CD8-positive, alpha-beta memory T cell (primary cell): ENCODE measurements at places on chromosomes 3 and 15.

DNA sequence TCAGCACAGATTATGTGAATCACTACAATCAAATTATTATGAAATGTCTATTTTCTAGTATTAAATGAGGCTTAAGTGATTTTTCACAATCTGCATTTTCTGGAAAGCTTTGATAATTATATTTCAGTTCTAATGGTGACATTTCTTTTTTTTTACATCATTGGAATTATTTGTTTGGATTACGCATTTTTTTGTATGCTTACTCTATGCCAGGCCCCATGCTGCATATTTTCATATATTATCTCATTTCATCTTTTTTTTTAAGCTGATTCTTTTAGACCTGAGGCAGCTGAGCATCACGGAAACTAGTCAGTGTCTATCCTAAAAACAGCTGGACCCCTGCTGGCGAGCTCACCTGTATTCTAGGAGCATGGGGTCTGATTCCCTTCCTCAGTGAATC lies 31.1 kb downstream of the SLCO3A1 start:
- no peak for DNase-seq

DNA sequence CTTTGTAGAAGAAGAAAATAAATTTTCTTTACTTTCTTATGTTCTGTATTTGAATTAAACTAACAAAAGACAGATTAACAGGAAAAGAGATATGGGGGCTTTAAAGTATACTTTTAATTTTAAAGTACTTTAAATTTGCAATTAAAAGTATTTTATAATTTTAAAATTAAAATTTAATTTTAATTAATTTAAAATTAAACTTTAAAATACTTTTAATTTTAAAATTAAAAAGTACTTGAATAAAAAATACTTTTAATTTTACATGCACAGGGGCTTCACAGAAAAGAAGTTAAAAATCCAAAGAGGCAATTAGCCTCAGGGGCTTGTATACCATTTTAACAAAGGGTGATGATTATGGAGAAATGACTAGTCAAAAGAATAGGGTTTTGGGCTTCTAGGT lies 420.5 kb upstream of the TGFBR2 start:
- no peak for DNase-seq

GRCh38 chr3:128335621-128336296 lies 130.9 kb downstream of the DNAJB8 start:
- no peak for DNase-seq

DNA sequence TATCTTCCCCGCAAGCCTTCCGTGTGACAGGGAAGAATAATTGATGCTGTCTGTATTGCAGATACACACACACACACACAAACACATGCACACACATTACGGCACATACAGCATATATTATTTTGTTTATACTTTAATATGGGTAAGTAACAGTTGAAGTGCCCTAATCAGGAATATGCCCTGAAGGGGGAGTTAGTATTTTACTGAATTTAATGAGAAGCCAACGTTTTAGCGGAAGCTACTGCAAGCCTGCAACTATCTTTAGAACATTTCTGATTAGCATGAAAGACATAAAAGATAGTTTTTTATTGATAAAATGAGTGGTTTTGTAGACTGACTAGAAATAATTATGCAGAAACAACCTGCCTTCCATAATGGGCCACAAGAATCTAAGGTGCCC lies 296.6 kb upstream of the SLCO3A1 start:
- no peak for DNase-seq

- DNase-seq: no peak
Observed at GRCh38 chr3:172518929-172519640, 4.1 kb downstream of the TNFSF10 start.

- no peak for DNase-seq
Observed at GRCh38 chr3:100953103-100953502, 40.1 kb downstream of the ABI3BP start.

DNA sequence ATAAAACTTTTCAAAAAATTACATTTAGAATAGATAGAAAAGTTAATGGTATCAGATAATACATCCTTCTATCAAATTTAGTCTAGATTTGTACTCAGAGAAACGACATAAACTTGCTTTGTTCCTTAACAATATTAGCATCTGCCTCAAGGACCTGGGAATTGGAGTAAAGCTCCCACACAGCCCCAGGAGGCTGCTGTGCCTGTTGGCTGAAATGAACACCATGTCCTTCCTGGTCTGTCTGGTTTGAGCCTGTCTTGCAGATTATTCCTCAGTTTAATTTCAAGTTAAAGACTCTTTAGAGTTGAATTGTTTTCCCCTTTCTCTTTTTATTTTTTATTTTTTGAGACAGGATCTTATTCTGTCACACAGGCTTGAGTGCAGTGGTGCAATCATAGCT lies 19.4 kb downstream of the GNB5 start:
- DNase-seq: no peak

DNA sequence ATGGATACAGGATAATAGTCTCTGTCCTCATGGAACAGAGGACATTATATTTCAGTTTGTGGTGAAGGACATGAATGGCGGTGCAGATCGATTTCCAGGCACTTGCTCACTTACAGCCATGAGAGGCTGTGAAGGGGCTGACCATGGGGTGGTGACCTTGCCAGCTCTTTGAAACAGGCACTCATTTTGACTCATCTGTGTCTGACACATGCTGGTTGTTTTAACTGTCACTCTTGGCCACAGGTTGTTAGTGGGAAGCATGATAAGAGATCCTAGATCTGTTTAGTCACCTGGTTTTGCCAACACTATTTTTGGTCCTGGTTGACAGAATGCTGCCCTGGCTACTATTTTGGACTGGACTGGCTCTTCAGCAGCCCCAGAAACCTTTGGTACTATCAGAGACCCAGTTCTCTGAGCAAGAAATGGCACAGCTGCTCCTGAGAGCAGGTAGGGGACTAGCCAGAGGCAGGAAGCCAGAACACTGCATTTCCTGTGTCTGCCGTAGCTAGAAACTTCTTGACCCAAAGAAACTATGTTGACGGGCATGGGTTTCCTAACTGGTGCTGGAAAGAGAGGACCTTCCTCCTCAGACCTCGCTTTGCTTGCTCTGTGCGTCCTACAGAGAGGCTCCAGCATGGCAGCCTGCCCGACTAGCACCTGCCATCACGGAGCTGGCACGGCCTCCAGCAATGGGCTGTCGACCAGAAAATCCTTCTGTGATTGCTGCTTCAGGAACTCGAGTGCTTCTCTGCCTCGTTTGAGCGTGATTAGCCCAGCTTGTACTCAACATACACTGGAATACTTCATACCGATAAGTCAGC lies 6.3 kb downstream of the PXYLP1 start:
- DNase-seq: no peak

DNA sequence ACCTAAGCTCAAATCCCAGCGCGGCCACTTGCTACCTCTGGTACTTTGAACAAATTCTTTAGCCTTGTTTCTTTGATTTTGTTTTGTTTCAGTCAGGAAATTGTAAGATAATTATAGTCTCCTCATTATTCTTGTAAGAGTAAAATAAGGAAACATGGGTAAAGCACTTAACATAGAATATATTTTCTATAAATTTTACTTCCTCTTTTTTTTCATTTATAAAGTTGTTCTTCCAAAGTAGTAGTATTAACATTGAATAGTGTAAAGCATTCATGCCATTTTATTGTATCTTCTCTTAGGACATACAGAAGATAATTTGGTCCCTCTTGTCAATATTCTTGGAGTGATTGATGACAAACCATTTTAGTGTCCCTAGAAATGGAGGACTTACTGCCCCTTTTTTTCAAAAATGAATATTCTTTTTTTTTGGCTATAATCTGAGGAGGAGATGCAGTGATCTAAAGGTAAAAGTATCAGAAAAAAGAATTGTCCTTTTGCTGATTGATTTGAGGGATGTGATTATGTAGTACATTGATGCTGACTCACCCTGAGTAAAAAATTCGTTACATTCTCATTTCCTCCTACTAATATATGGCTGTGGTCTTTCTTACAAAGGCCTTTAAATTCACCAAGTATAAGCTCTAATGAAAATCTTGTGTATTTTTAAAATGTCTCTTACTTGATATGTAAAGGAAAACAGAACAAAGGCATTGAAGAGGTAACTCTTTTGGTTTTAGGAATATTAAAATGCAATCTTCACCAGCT lies 51.0 kb downstream of the ALCAM start:
- no peak for DNase-seq

GRCh38 chr15:55530861-55531313 lies 22.9 kb upstream of the DNAAF4 start:
- no peak for DNase-seq

DNA sequence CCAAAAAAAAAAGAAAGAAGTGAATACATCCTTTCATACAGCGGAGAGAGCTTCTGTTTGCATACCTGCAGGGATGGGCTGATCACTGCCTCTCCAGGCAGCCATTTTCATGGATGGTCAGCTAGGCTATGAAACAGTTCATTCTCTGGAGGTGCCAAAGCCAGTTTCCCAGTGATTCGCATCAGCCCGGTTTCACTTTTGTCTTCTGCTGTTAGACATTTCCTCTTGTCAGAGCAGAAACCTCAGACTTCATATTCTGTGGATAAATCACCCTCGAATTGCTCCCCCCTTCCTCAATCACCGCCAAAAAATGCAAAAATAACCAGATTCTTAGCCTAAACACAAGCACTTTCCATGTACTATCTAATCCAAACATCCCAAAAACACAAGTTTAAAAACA lies 225.6 kb downstream of the ADAMTS9 start:
- no peak for DNase-seq

- peak; percentile 80 for DNase-seq
Observed at GRCh38 chr3:196712514-196713413, 587 bp downstream of the PIGX start.

- no peak for DNase-seq
Observed at GRCh38 chr3:191356631-191357439, 26.5 kb upstream of the UTS2B start.

GRCh38 chr3:153257673-153258351 lies 95.8 kb downstream of the RAP2B start:
- DNase-seq: no peak

GRCh38 chr3:24343084-24343783 lies 151.4 kb downstream of the THRB start:
- no peak for DNase-seq

DNA sequence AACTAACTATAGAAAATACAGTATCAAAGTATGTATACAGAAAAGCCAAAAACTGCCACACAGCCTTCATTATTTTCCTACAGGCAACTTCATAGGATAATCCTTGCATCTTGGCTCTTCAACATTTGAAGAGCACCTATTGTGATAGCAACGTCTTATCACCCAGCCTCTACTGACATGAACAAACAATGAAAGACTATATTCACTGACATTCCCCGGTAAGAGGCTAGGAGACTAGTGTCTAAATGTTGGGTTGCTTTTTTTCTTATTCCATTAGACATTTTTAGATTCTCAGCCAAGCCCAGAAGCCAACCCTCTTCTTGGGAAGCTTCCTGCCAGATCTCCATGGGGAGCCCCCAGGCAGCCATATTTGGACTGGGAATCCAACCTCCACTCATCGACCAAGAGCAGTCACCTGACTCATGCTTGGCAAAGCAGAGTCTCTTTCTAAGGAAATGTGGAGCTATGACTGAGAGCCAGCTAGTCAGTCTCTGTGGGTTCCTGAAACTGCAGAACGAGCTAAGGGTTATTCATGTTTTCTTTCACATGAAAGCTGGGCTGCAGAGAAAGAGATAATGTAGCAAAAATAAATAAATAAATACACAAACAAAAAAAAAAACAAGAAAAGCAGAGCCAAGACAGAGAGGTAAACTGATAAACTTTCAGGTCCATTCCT lies 227.5 kb downstream of the MAGI1 start:
- no peak for DNase-seq

- no peak for DNase-seq
Observed at GRCh38 chr3:10142707-10143560, 1.4 kb downstream of the VHL start.

DNA sequence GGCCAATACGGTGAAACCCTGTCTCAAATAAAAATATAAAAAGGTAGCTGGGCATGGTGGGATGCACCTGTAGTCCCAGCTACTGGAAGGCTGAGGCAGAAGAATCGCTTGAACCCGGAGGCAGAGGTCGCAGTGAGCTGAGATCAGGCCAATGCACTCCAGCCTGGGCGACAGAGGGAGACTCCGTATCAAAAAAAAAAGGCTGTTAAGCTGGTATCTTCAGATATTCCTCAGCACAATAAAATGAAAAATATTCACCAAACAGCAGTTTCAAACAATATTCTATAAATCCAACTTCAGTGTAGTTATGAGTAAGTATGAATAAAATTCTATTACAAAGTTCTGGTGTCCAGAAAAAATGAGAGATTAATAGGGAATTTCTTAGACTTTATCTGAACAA lies 14.2 kb downstream of the DENND4A start:
- no peak for DNase-seq

DNA sequence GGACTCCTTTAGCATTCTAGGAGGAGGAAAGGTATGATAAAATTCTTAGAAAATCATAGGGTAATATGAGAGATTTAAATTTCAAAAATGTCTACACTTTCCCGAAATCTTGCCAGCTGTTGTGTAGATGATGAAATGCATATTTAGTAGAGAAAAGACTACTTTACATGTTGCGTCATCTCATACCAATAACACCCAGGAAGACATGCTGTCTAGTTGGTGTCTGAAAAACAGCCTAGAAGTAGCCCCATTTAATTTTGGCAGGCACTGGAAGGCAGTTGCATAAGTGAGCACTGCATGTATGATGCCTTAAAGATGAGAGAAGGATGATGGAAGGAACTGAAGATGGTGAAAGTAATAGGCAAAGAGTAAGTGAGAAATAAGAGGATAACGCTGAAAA lies 310.5 kb upstream of the TPM1 start:
- no peak for DNase-seq

- no peak for DNase-seq
Observed at GRCh38 chr3:54578417-54578816, 349.4 kb downstream of the LRTM1 start.

DNA sequence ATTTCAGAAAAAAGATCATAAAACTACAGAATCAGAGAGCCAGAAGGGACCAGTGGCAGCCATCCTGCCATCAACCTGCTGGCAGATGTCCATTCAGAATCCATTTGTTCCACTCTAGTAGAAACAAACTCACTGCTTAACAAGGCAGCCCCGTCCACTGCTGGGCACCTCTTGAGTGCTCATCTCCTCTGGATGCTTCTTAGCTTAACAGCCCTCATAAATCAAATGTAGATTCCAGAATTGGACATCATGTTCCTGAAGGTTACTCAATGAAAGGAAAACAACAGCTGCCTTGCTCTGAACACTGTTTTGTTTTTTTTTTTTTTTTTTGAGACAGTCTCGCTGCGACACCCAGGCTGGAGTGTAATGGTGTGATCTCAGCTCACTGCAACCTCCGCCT lies 37.3 kb downstream of the ABCC5 start:
- no peak for DNase-seq

DNA sequence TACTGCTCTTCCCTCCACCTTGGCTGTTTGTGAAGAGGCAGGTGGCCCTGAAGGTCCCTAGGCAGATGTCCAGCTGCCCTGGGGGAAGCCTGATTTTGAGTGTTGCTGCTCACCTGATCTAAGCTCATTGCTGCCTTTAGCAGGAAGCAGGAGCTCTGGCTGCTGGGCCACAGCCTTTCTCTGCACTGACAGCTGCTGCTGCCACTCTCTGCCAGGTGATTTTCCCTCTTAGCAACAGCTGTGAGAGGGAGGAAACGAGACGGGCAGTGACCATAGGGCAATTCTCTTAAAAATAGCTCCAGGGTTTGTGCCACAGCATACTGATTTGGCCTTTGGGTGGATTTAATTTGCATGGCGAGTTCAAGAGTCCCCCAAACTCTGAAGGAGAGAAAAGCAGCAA lies 415.8 kb upstream of the SEMA6D start:
- DNase-seq: no peak
